ENCODE measurements at places on chromosomes 6 and 20. TPM values are rescaled to one million over a fixed set of nuclear protein-coding genes. Genes with fewer than 3 reads are reported as not detected.

COL11A2 gene
- polyA plus RNA-seq: 6.9 TPM

C6orf58 gene
- 1.0 TPM for polyA plus RNA-seq

HLA-DRB1 gene
- polyA plus RNA-seq: 29.1 TPM

LY6G6F gene
- 1.5 TPM for polyA plus RNA-seq

RAB32 gene
- 31.3 TPM for polyA plus RNA-seq

TINAG gene
- polyA plus RNA-seq: 29.7 TPM

ZBTB12 gene
- 17.7 TPM for polyA plus RNA-seq

ABCF1 gene
- polyA plus RNA-seq: 74.9 TPM

EDN3 gene
- 5.3 TPM for polyA plus RNA-seq

ZNF831 gene
- polyA plus RNA-seq: 0.06 TPM

TLDC2 gene
- polyA plus RNA-seq: 0.72 TPM

IRAK1BP1 gene
- 13.5 TPM for polyA plus RNA-seq

PRRT1 gene
- 5.4 TPM for polyA plus RNA-seq

VPS16 gene
- polyA plus RNA-seq: 33.8 TPM

BMP5 gene
- 3.6 TPM for polyA plus RNA-seq

NOX3 gene
- polyA plus RNA-seq: 2.2 TPM

QKI gene
- 201 TPM for polyA plus RNA-seq

EYS gene
- 0.78 TPM for polyA plus RNA-seq

PTCRA gene
- not detected for polyA plus RNA-seq

VAPB gene
- 50.5 TPM for polyA plus RNA-seq

HSPA12B gene
- polyA plus RNA-seq: 13.5 TPM

OXT gene
- polyA plus RNA-seq: 0.93 TPM

DCDC2 gene
- polyA plus RNA-seq: 127 TPM

MRAP2 gene
- polyA plus RNA-seq: 4.2 TPM

NMBR gene
- 0.29 TPM for polyA plus RNA-seq

IP6K3 gene
- polyA plus RNA-seq: 2.0 TPM

SPACA1 gene
- not detected for polyA plus RNA-seq

LY6G5C gene
- 1.6 TPM for polyA plus RNA-seq

PEX6 gene
- 18.7 TPM for polyA plus RNA-seq

PDYN gene
- polyA plus RNA-seq: 0.43 TPM

LAMA2 gene
- 67.5 TPM for polyA plus RNA-seq

PREX1 gene
- 14.1 TPM for polyA plus RNA-seq

Data from left renal pelvis (tissue), 4 donors.